Left lung (tissue), 14 donors: ENCODE measurements at places on chromosomes 12 and 14. TPM values are rescaled to one million over a fixed set of nuclear protein-coding genes. Genes with fewer than 3 reads are reported as not detected.

ASCL1 gene
- polyA plus RNA-seq = 3.4 TPM

FIGNL2 gene
- polyA plus RNA-seq = 1.9 TPM

SLC7A7 gene
- polyA plus RNA-seq = 9.7 TPM

CPNE6 gene
- 0.12 TPM for polyA plus RNA-seq

- peaks cover 31% of the 10 kb centered on the region for H3K4me1 ChIP-seq
- peak overlapping the region; percentile 89 for H3K27ac ChIP-seq
- peaks cover 14% of the 10 kb centered on the region for H3K36me3 ChIP-seq
Measured at GRCh38 chr12:53044896-53045695, 4.8 kb upstream of the TNS2 start.

DNA sequence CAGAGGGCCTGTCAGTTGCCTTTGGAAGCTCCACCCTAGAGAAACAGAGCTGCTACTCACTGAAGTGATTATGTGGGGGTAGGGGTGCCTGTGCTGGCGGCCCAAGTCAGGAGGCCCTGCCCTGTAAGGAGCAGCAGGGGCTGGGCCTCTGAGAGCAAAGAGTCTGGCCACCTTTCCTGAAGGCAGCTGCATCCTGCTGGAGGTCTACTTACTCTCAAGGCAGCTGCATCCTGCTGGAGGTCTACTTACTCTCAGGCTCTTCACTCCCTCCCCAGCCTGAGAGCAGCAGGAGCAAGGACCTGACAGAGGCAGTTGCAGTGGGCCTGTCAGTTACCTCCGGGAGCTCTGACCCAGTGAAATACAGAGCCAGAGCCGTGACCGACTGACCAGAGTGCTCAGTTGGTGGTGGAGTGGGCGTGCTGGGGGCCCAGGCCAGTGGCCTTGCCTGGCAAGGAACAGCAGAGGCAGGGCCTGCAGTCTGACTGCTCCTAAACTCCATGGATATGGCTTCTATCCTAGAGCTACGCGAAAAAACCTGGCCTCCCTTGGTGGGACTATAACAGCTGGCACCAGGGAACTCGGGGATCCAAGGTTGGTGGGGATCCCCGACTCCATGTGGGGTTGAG lies 32.3 kb downstream of the RAD51B start:
- H3K36me3 ChIP-seq = no peaks in the 10 kb centered on the region
- peaks cover 21% of the 10 kb centered on the region for H3K4me1 ChIP-seq
- peak overlapping the region; percentile 88 for H3K27ac ChIP-seq
- no peaks in the 10 kb centered on the region for H3K27me3 ChIP-seq

DNA sequence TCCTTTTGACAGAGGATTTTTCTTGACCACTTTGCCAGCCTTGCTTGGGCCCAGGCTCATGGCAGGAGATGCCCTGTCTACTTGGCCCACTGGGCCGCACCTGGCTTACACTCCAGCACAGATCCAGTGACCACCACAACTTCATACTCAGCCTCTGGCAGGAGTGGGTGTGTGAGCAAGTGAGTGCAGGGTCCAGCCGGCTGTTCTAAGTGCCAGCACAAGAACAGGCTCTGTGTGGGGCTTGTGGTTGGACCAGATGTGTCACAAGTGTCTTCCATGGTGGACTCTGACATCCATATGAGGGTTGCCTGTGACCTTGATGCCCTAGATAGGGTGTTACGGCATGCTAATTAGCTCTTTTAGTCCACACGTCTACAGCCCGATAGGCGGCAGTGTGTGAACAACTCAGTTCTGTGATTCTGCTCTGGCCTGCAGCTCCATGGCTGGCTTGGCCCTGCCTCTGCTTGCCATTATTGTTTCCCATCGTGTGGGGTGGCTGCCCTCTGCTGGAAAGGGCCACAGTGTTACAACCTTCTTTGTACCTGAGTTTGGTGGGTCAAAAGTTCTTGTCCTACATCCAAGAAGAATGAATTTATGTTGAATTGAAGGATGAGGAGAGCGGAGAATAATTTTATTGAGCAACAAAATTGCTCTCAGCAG lies 1089.1 kb downstream of the SLC6A15 start:
- peak; percentile 34 for DNase-seq
- H3K27me3 ChIP-seq = no peaks in the 10 kb centered on the region
- H3K4me3 ChIP-seq = no peak overlapping the region
- no peaks in the 10 kb centered on the region for H3K36me3 ChIP-seq
- no peaks in the 10 kb centered on the region for H3K4me1 ChIP-seq

GRCh38 chr14:37116933-37117849 lies 55.2 kb downstream of the SLC25A21 start:
- no peak overlapping the region for H3K27ac ChIP-seq
- no peaks in the 10 kb centered on the region for H3K27me3 ChIP-seq
- DNase-seq = no peak
- H3K36me3 ChIP-seq = no peaks in the 10 kb centered on the region

DNA sequence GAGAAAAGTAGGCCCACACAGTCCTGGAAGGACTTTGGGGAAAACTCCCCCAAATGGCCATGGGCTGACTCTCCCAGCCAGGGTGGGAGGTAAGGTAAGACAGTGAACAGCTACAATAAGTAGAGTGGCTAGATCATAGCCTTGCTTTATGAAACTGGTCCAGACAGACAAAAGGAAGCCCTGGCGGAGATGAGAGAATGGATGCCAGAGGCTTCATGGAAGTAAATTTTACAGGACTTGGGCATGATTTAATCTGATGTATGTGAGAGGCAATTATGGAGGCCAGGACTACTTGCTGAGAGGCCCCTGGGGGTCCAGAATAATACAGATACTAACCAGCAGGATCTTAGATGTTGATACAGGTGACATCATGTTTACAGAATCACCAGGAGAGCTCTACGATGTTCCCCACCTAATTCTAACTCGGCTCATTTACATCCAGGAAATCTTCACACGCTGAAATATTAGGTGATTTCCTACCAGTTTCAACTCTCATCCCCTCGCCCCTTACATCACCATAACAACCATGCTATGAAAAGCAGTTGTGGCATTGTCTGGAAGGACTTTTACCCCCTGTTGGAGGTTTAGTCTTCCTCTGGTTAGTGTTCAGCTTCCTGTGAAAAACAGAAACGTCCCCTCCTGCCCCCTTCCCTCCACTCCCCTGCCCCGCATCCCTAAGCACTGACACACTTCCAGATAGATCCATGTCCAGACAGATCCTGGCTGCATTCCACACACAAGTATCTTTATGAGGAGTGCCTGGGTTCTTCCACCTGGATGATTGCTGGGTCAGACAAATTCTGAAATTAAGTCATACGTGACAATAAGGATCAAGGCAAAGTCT lies 39.5 kb upstream of the NT5DC3 start:
- H3K27me3 ChIP-seq = no peaks in the 10 kb centered on the region
- H3K36me3 ChIP-seq = no peaks in the 10 kb centered on the region
- no peak overlapping the region for H3K27ac ChIP-seq
- no peak overlapping the region for H3K4me3 ChIP-seq
- H3K4me1 ChIP-seq = no peaks in the 10 kb centered on the region
- DNase-seq = no peak

GRCh38 chr12:9864913-9865675 lies 4.1 kb downstream of the CLEC2B start:
- no peaks in the 10 kb centered on the region for H3K4me1 ChIP-seq
- H3K4me3 ChIP-seq = no peak overlapping the region
- H3K36me3 ChIP-seq = no peaks in the 10 kb centered on the region
- DNase-seq = no peak
- H3K27me3 ChIP-seq = no peaks in the 10 kb centered on the region
- peak overlapping the region; percentile 92 for H3K27ac ChIP-seq

DNA sequence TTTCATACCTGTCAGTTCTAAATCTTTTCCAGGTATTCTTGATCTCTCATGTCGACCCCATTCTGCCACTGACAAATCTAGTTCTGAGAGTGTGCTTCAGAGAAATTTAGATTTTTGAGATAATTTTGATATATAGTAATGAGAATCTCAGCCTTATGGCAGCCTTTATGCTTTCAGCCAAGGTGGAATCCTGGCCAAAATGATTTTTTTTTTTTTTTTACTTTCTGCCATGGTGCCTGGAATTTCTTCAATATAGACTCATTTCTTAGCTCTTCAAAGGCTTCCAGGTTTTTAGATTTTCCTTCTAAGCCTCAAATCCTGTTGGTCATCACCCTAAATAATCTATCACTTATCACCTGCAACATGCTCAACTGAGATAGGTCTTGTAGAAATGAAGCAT lies 926.6 kb downstream of the NRXN3 start:
- H3K27ac ChIP-seq = no peak overlapping the region
- H3K27me3 ChIP-seq = no peaks in the 10 kb centered on the region
- no peak overlapping the region for H3K4me3 ChIP-seq
- H3K36me3 ChIP-seq = no peaks in the 10 kb centered on the region
- DNase-seq = no peak
- no peaks in the 10 kb centered on the region for H3K4me1 ChIP-seq

DNA sequence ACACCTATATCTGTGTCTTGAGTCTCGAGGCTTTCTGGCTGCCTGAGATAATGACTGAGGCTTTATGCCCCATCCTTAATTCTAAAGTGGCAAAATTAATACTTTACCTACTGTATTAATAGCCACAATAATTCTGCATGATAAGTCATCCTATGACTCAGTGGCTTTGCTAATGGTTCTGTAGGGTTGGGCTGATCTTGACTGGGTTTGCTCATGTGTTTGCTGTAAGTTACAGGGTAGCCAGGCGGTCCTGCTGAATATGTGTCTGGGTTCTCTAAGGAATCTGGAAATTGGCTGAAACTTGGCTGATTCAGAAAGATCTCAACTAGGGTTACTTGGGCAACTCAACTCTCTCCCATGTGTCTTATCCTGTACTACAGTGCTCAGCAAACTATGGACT lies 21.7 kb downstream of the MGST1 start:
- H3K36me3 ChIP-seq = peaks cover 8% of the 10 kb centered on the region
- no peak overlapping the region for H3K4me3 ChIP-seq
- no peaks in the 10 kb centered on the region for H3K27me3 ChIP-seq
- no peak overlapping the region for H3K27ac ChIP-seq
- H3K4me1 ChIP-seq = no peaks in the 10 kb centered on the region

GRCh38 chr12:95548539-95549391 lies 2.5 kb downstream of the USP44 start:
- DNase-seq = peak; percentile 36
- peaks cover 21% of the 10 kb centered on the region for H3K27me3 ChIP-seq

DNA sequence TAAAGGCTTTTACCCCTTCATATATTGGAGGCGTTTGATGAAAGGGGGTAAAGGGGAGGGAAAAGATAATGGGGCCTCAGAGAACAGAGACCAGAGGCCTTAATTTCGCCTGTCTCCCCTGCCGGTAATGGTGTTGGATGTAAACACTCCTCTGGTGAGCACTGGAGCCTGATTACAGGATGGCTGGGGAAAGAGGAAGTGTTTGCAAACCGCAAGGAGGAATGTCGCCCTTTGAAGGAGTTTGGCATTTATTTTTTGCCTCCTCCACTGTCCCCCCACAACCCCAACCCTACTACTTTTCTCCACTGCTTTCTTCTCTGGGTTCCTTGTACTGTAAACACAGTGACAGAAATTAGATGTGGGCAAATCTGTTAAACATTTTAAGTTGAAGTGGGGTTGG lies 211.9 kb upstream of the TBX3 start:
- H3K27me3 ChIP-seq = no peaks in the 10 kb centered on the region
- no peak overlapping the region for H3K27ac ChIP-seq
- H3K36me3 ChIP-seq = no peaks in the 10 kb centered on the region
- H3K4me3 ChIP-seq = no peak overlapping the region

DNA sequence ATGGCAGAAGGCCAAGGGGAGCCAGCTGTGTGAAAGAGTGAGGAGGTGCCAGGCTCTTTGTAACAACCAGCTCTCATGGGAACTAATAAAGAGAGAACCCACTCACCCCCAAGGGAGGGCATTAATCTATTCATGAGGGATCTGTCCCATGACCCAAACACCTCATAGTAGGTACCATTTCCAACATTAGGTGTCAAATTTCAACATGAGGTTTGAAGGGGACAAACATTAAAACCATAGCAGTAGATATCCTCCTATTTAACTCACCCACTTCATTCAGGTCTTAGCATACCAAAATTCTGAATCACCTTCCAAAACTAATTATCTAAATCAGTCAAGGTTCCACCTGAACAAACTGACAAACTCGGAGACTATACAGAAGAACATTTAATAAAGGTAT lies 75.3 kb downstream of the PPFIA2 start:
- no peaks in the 10 kb centered on the region for H3K27me3 ChIP-seq
- no peak overlapping the region for H3K27ac ChIP-seq
- no peak overlapping the region for H3K4me3 ChIP-seq
- no peak for DNase-seq
- no peaks in the 10 kb centered on the region for H3K36me3 ChIP-seq

DNA sequence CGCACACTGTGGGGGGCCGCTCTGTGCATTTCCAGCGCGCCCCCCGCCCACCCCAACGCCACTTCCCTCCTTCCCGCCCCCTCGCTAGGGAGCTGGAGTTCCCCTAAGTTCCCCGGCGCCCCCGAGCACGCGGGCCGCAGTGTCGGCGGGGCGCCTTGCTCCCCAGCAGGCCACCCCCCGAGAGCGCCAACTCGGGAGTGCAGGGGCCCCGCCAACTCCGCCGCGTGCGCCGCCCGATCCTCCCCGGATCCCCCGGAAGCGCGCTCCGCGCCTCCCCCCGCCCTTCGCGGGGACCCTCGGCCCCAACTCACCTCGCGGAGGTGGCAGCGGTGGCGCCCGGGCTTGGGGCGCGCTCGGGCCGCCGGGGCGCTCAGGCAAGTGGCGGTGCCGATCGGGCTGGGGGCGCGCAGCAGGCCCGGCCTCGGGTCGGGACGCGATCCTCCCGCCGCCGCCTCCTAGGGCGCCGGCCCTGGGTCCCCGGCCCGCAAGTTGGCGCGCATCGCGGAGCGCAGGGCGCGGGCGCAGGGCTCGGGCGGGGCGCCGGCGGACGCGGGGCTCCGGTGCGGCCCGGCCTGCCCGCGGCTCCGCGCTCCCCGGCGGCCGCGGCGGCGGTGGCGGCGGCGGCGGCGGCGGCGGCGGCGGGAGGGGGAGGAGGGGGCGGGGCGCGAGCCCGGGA lies at the start of gene NCOR2:
Gene NCOR2, minus strand, starts transcription at position 616 of the 676 bp plus-strand sequence. CDS start 72,361 bp downstream, outside the sequence.
- H3K36me3 ChIP-seq = no peaks in the 10 kb centered on the region
- H3K4me1 ChIP-seq = peaks cover 63% of the 10 kb centered on the region
- peak within 1 kb of the TSS; percentile 76 for H3K4me3 ChIP-seq
- no peak for DNase-seq
- H3K27ac ChIP-seq = peak within 1 kb of the TSS; percentile 94
- H3K27me3 ChIP-seq = no peaks in the 10 kb centered on the region

DNA sequence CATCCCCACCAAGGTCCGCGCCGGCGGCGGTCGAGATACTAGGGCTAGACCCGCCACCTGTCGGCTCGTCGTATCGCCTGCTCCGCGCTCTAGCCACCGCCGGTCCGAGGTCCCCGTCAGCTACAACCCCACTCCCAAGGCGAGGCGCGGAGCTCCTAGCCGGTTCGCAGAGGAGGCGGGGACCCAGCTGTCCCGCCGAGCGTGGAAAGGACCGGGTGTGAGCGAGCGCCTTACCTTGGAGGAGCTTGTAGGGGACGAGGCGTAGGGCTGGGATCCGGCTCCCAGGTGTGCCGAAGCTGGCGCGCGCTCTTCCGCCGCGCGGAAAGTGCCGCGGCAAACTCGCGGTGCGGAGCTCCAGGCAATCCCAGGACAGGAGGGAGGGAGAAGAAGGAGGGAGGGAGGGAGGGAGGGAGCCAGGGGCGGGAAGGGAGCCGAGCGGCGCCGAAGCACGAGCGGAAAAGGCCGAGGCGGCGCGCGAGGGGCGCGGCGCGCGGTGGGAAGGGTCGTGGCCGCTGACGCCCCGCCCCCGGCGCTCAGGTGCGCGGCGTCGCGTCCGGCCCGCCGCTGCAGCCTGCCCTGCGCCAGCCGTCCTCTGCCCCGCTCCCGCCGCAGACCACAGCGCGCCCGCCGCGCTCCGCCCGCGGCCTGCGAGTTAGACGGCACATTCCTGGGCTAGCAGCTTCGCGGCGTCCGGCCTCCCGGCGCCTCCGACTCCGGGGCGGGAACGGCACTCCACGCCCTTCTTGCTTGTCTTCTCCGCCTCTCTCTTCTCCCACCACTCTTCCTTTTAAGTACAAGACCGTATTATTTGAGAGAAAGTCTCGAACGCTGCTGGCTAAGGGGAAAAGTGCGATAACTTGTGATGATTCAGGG lies at the start of gene PAWR:
Gene PAWR, minus strand, starts transcription at position 327 of the 873 bp plus-strand sequence. CDS start 720 bp downstream, outside the sequence.
- DNase-seq = peak; percentile 90
- peak within 1 kb of the TSS; percentile 76 for H3K27ac ChIP-seq
- no peaks in the 10 kb centered on the region for H3K36me3 ChIP-seq
- no peaks in the 10 kb centered on the region for H3K27me3 ChIP-seq
- H3K4me3 ChIP-seq = peak within 1 kb of the TSS; percentile 66
